ENCODE measurements at places on chromosomes 6 and 20. TPM values are rescaled to one million over a fixed set of nuclear protein-coding genes. Genes with fewer than 3 reads are reported as not detected.

The COL11A2 gene
- total RNA-seq, result 1.1 TPM

GRCh38 chr20:40325006-40325568 is 363.9 kb downstream of the MAFB start:
- H3K27ac ChIP-seq, result no peak overlapping the region
- H3K27me3 ChIP-seq, result peaks cover 10% of the 10 kb centered on the region
- H3K4me1 ChIP-seq, result no peaks in the 10 kb centered on the region

- no peak overlapping the region for H3K27ac ChIP-seq
- H3K27me3 ChIP-seq, result no peaks in the 10 kb centered on the region
These were observed 148.1 kb downstream of the UBE3D start for GRCh38 chr6:82917346-82918064.

- no peak overlapping the region for H3K4me3 ChIP-seq
- H3K27me3 ChIP-seq, result no peaks in the 10 kb centered on the region
- no peak for DNase-seq
- H3K36me3 ChIP-seq, result no peaks in the 10 kb centered on the region
- H3K27ac ChIP-seq, result no peak overlapping the region
- peaks cover 2% of the 10 kb centered on the region for H3K4me1 ChIP-seq
These were observed 87.1 kb downstream of the BACH2 start for GRCh38 chr6:90209527-90209926.

GRCh38 chr6:29994826-29995225 is 52.5 kb downstream of the HLA-A start:
- no peaks in the 10 kb centered on the region for H3K4me1 ChIP-seq
- no peak for DNase-seq
- H3K4me3 ChIP-seq, result no peak overlapping the region
- no peaks in the 10 kb centered on the region for H3K36me3 ChIP-seq

All from natural killer cell treated with Interleukin-12 subunit alpha and Interleukin-12 subunit beta and Interleukin-15 and Interleukin-18, amount 100 ng/mL, for 72 hours (primary cell).